ENCODE measurements at places on chromosomes 2 and 18.
A peak's percentile ranks its signal among the peaks of the same experiment; 100 is the strongest.

- peak; percentile 78 for DNase-seq
These were observed 18.5 kb downstream of the TRAK2 start for GRCh38 chr2:201432621-201433393.

DNA sequence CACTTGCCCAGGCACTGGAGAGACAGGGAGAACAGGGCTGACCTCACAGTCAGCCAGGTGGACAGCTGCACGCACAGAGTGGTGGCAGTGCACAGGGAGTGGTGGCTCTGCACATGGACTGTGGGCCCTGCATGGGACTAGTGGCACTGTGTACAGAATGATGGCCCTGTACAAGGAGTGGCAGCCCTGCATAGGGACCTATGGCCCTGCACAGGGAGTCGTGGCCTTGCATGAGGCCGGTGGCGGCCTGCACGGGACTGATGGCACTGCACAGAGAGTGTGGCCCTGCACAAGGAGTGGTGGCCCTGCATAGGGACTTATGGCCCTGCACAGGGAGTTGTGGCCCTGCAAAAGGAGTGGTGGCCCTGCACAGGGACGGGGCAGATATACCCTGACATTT is 19.1 kb upstream of the STEAP3 start:
- no peak for DNase-seq

- DNase-seq = no peak
These were observed 35.9 kb upstream of the CCDC93 start for GRCh38 chr2:118049816-118050140.

DNA sequence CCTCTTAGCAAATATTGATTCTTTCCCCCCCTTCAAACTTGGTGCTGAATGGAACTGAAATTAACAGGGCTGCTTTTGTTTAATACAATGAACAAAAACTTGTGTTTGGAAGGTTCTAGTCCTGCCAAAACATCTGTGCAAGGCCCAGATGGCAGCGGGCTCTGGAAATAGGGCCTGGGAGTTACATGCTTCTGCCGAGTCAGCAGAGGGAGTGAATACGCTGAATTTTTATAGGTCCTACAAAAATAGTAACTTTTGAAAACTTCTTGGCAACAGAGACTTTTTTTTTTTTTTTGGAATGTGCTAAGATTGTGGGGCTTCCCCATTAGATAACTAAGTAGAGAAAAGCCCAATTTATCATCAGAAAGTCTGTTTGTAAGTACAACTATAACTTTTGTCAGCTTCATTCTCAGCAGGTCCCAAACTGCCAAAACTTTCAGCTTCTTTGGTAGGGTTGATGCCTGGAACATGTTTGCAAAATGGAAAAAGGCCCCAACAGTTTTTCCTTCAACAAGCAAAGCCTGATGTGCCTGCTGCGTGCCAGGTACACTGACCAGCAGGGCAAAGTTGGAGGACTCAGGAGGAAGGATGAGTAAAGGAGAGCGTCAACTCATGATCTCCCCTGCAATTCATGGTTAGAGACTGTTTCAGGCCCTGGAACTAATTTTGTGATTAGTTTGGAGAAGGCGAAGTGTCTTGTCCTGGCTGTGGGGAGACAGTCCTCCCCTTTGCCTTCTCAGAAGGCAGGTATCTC is 45.1 kb upstream of the HDAC4 start:
- DNase-seq = no peak

GRCh38 chr2:115603285-115603684 is 1160.8 kb downstream of the DPP10 start:
- DNase-seq = no peak

All from sigmoid colon (tissue), 7 donors.